ENCODE measurements at places on chromosomes 2 and 18. TPM values are rescaled to one million over a fixed set of nuclear protein-coding genes. Genes with fewer than 3 reads are reported as not detected.

Gene C2orf80
- polyA plus RNA-seq, result not detected

- DNase-seq, result peak; percentile 55
These were observed 267.8 kb upstream of the TRIB2 start for GRCh38 chr2:12448846-12449505.

- DNase-seq, result no peak
These were observed 69.3 kb downstream of the KCNE4 start for GRCh38 chr2:223121283-223121682.

GRCh38 chr2:119753930-119754321 lies 5.8 kb upstream of the PTPN4 start:
- no peak for DNase-seq

Gene COLEC11
- 3.3 TPM for polyA plus RNA-seq

GRCh38 chr2:121235542-121235941 lies 49.5 kb downstream of the TFCP2L1 start:
- DNase-seq, result no peak

DNA sequence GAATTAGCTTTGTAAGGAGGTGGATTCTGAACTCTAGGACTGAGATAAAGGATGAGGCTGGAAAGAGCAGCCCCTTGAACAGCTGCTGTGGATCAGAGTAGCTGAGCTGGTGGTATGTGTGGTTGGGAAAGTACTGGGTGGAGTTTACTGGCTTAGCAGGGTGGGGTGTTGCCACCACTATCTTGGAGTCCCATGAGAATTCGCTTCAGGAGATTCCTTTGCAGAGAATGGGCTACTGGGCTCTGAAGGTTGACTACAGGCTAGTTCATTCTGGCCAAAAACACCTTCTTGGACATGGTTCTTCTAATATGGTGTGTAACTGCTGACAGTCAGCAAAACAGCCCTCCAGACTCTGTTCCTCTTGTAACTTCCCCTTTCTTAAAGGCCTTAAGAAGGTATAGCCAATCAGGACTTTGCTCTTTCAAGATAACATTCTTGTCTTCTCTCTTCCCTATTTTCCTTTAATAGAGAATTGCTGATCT lies 52.7 kb downstream of the TET3 start:
- DNase-seq, result peak; percentile 74

Gene NCKAP5
- not detected for polyA plus RNA-seq

- DNase-seq, result no peak
These were observed 17.1 kb upstream of the ANKRD62 start for GRCh38 chr18:12076424-12077140.

GRCh38 chr2:74009577-74009976 lies 24.9 kb downstream of the TET3 start:
- no peak for DNase-seq

DNA sequence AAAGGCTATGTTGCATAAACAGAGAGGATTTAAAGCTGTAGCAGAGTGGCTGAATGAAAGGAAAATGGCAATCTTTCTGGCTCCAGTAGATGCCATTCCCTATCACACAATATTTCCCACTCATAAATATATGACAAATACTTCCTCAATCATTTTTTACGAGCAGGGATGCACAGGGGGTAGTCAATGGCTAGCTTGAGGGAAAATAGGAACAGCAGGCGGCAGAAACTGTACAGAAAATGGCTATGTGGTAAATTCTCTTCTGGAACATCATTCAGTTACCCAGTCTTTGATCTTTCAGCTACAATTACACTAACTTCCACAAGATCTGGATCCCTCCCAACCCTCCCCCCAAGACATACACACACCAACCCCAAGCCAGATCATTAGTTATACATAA lies 127.2 kb downstream of the OLA1 start:
- DNase-seq, result no peak

DNA sequence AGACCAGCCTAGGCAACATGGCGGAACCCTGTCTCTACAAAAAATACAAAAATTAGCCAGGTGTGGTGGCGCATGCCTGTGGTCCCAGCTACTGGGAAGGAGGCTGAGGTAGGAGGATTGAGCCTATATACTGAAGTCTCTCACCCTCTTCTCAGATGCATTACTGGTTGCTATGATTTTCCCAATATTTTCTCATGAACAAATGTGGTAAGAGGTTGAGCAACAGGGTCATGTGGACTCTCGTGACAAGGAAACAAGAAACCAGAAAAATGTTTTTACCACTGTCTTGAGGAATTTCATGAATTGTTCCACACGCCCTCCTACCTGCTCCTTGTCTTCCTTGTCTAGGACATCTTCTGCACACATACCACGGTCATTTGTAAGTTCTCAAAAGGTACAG lies 12.4 kb downstream of the LMAN2L start:
- no peak for DNase-seq

Gene COL5A2
- polyA plus RNA-seq, result 0.03 TPM

GRCh38 chr2:119734047-119734446 lies 25.7 kb upstream of the PTPN4 start:
- no peak for DNase-seq

DNA sequence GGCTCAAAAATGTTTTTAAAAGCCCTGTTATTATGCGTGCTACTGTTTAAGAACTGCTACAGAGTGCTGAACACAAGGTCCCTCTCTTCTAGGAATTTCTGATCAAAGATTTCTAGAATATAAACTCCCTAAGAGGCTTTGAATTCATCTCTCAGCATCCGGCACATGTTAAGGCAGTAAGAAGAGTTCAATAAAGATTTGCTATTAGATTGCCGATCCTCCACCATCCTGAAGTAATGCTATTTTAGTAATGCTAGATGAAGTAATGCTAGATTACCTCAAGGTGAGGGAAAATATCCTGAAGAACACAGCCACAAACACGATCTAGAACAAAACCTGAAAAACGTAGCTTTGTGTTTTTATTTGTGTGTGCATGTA lies 949 bp upstream of the MYL12B start:
- DNase-seq, result no peak

- no peak for DNase-seq
These were observed 3.6 kb upstream of the DOK6 start for GRCh38 chr18:69397096-69397495.

- DNase-seq, result no peak
These were observed 65.9 kb upstream of the TFCP2L1 start for GRCh38 chr2:121350890-121351289.

DNA sequence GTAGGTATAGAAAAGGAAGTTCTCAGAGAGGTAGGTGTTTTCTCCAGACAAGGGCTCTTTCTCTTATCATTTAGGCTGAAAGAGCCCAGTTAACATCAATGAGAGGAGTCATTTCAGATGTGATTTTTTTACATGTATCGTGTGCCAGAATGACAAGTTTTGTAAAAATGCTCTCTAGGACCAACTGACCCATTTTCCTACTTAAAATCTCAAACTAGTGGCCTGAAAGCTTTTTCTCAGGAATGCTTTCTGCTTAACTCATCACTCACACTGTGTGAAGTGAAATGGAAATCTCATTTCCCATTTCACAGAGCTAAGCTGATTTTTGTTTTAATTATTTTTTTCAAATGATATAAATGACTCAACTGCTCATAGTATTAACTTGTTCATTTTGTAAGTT lies 128.7 kb upstream of the CYP26B1 start:
- DNase-seq, result no peak

Gene TRPM8
- not detected for polyA plus RNA-seq

DNA sequence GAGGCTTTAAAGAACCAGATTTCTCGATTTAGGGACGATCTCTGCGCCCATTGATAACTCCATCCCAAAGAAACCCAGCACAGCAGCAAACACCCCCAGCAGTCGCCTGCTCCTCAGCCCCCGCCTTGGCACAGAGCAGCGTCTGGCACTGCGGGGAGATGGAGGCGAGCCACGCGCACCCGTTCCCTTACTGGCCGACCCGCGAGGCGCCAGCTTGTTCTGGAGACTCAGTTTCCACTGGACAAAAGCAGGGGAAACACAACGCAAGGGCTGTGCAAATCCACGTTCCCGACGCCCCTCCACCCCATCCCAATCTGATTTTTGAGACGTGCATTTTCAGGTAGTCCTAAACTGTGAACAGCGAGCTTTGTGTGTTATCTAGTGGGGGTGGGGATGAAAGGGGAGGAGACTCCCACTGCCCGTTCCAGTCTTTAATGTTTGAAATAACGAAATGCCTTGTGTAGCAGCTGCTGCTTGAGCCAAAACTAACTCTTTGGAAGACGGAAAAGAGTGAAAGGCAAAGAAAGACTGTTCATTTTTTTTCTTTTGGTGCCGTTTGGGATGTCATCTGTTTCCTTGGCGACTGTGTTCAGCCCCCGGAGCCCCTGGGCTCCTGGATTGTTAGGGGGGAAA lies 143.2 kb downstream of the MEIS1 start:
- DNase-seq, result no peak

DNA sequence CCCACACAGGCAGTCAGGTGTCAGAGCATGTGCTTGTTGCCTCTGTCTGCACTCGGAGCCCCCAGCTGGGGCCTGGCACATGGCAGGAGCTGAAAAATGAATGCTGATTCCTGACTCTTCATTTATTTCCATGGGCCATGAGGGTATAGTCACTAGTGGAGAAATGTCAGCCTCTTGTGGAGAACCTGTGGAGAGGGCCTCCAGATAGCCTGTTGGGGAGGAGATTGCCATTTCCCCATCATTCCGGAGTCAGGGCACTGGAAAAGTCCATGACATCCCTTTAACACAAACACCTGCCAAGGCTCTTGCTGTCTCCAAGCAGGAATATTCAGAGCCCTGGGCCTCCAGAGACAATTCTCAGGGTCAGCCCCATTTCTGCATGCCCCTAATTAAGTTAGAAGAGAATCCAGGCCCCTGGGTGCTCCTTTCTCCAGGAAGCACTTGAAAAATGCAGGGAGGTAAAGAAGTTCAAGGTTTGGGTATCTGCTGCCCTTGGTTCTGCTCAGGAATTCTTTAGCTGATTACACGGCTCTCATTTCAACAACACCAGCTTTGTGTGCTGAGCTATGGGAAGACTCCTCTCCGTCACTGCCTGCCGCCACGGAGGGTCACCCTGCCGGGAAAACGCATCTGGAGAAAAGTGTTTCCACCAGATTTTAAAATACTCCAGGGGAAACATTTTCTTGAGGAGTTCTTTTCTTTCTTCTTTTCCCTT lies 311.3 kb downstream of the MYCN start:
- DNase-seq, result no peak

DNA sequence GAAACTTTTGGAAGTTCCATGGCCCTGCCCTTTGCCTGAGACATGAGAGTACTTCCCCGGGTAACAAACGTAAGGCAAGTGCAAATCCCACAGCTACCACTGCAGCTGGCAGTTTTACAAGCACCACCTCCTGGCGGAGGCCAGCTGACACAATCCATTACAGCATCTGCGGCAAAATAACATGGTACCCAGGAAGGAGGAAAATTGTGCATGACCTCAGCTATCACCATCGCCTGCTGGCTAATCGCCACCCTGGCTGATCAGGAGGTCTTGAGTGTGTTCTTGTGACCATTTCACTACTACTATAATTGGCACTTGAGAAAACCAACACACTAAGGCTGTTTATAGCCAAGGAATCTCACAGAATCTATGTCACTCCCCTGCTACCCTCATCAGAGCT lies 71.7 kb upstream of the SERPINE2 start:
- no peak for DNase-seq

- no peak for DNase-seq
These were observed 28.5 kb downstream of the SLC20A1 start for GRCh38 chr2:112674229-112674628.

- DNase-seq, result no peak
These were observed 11.7 kb upstream of the CXCR4 start for GRCh38 chr2:136129601-136130000.

DNA sequence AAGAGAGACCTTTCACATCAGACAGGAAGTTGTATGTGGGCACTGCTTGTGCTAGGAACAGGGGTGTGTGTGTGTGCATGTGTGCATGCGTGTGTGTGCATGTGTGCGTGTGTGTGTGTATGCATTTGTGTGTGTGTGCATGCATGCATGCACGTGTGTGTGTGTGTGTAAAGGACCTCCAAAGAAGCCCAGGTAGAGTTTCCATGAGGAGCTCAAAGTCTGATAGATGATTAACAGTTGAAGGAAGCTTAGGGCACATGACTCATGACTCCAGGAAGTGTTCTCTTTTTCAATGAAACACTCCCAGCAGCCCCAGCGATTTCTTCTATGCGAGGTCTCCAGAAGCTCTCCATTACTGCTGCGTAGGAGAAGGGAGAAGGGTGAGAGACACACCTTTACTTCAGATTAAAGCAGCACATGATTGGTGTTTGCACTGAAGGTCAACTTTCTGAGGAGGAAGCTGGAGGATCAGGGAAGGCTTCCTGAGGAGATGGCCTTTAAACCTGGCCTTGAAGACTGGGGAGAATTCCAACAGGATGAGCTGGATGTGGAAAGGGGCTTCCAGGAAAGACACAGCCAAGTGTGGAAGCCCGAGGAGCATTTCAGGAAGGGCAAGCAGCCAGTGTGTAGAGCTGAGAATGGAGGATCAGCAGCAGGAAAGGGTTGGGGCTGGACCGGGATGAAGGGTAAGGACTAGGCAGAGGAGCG lies 77.7 kb downstream of the SMAD4 start:
- DNase-seq, result no peak

DNA sequence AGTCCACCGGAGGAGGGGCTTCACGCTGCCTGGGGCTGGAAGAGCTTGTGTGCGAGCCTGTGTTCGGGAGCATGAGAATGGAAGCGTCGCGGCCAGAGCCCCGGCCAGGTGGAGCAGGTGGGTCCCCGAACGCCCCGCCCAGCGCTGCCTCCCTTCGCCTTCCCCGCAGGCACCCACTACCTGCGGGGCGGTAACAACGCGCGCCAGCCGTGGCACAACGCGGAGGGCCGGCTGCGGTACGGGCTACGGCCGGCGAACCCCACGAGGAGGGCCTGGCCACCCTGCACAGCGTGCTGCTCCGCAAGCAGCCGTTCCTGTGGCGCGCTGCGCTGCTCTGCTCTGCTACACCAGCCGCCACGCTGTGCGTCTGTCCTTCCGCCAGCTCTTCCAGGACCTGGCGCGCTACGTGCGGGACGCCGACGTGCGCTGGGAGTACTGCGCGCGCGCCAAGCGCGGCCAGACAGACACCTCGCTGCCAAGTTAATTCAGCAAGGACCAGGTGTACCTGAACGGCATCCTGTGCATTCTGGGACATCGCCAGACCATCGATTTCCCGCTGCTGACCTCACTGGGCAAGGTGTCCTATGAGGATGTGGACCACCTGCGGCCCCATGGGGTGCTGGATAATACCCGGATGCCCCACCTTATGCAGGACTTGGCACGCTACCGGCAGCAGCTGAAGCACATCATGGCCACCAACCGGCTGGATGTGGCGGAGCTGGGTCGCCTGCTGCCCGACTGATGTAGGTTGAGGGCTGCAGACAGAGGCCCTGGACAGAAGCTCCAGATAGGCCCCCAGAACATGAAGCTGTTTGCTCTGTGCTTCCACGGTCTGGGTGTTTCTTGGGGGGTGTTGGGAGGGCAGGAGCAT lies 200.6 kb downstream of the NAPG start:
- DNase-seq, result no peak

Gene USP40
- polyA plus RNA-seq, result 9.0 TPM

Gene GCKR
- polyA plus RNA-seq, result 0.57 TPM

DNA sequence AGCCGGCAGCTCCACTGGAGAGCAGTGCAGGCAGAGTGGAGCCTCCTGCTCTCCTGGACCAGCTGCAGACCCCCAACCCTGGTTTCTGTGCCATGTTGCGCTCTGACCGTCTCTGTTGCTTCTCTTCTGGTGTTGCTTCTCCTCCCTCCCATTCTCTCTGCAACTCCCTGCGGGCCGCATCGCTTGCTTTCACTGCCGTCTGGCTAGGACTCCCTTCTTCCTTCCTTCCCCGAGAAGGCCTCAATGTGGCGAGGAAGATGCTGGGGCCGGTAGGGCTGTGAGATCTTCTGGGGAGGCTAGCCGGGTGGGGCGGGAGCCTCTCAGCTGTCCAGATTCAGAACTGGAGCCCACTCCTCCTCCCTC lies 6.2 kb downstream of the DNAJB2 start:
- no peak for DNase-seq

All from K562 (cell line).